ENCODE measurements at places on chromosomes 11 and 22. TPM values are rescaled to one million over a fixed set of nuclear protein-coding genes. Genes with fewer than 3 reads are reported as not detected.

GRCh38 chr11:118343981-118344515 lies at the start of gene CD3G:
Gene CD3G, plus strand, starts transcription at chr11:118344344. Its CDS starts 80 bp downstream, at chr11:118344424.
- peak; percentile 80 for DNase-seq
- peak within 1 kb of the TSS; percentile 89 for H3K4me3 ChIP-seq
- peaks cover 66% of the 10 kb centered on the region for H3K4me1 ChIP-seq
- peak within 1 kb of the TSS; percentile 99 for H3K27ac ChIP-seq
- H3K27me3 ChIP-seq, result no peaks in the 10 kb centered on the region

- peaks cover 52% of the 10 kb centered on the region for H3K36me3 ChIP-seq
- peak overlapping the region; percentile 17 for H3K27ac ChIP-seq
- H3K4me3 ChIP-seq, result no peak overlapping the region
- H3K27me3 ChIP-seq, result no peaks in the 10 kb centered on the region
- DNase-seq, result no peak
These were observed 83.1 kb downstream of the PTPRJ start for GRCh38 chr11:48063424-48063978.

DNA sequence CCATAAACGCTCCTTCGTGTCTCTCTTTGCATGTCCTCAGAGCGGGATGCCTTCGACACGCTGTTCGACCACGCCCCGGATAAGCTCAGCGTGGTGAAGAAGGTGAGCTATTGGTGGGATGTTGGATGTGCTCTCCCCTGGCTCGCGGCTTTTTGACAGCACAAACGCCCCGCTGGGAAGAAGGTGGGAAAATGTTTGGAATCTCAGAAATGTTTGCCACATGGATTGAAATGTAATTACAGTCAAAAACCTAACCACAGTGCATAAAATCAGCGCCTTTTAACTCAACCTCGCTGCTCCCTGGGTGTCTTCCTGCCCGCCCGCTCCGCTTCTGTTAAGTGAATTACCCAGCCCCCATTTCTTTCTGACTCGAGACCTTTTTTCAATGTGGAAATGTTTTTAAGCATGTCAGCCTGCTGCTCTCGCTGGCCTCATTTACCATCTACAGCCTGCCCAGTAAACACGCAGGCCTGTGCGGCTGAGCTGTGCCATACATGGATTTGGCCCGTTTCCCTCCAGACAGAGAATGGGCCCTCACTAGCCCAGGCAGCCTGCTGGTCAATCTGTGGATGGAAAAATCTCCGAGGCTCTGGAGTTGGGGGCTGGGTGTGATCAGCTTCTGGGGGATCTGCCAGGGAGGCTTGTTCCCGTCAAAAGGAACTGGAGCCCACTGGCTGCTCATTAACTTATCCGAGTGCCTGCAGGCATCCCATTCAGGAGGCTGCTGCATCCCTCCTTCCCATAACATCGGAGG lies 32.7 kb upstream of the PARVG start:
- H3K4me1 ChIP-seq, result no peaks in the 10 kb centered on the region
- no peaks in the 10 kb centered on the region for H3K27me3 ChIP-seq
- no peaks in the 10 kb centered on the region for H3K36me3 ChIP-seq
- no peak for DNase-seq
- no peak overlapping the region for H3K27ac ChIP-seq
- no peak overlapping the region for H3K4me3 ChIP-seq

- no peak for DNase-seq
- peaks cover 21% of the 10 kb centered on the region for H3K4me1 ChIP-seq
- H3K27ac ChIP-seq, result no peak overlapping the region
- H3K27me3 ChIP-seq, result peaks cover under 1% of the 10 kb centered on the region
These were observed 82.1 kb downstream of the FBLN1 start for GRCh38 chr22:45584621-45585436.

DNA sequence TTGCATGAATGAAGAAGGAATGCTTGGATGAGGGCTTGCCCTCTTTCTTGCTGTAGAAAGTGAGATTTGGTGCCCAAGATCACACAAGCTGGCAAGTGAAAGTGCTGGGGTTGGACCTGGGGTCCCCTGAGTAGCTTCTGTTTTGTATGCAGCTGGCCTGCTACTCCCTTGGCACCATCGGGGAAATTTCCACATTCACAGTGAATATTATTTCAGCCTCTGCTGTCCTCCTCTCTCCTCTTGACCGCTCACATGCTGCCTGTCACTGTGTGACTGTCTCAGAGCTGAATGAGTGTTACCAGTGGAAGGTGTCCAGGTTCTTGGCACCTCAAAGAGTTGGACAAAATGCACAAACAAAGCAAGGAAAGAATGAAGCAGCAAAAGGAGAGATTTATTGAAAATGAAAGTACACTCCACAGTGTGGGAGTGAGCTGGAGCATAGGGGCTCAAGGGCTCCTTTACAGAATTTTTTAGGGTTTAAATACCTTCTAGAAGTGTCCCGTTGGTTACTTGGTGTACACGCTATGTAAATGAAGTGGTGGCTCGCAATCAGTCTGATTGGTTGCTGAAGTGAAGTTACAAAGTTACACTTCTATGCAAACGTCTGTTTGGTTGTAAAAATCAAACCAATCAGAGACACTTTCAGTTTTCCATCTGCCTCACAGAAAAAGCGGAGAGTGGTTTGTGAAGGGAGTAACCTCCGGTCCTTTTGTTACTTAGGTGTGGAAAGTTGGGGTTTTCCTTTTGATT lies 87.4 kb downstream of the DEPDC5 start:
- peaks cover 59% of the 10 kb centered on the region for H3K36me3 ChIP-seq
- no peak overlapping the region for H3K27ac ChIP-seq
- DNase-seq, result no peak

GRCh38 chr11:86244063-86244521 lies 461 bp upstream of the EED start:
- H3K4me1 ChIP-seq, result peaks cover 34% of the 10 kb centered on the region
- DNase-seq, result peak; percentile 92
- no peaks in the 10 kb centered on the region for H3K27me3 ChIP-seq
- no peak overlapping the region for H3K4me3 ChIP-seq

- H3K27me3 ChIP-seq, result peaks cover 2% of the 10 kb centered on the region
- no peak overlapping the region for H3K27ac ChIP-seq
- H3K4me3 ChIP-seq, result no peak overlapping the region
- no peak for DNase-seq
- no peaks in the 10 kb centered on the region for H3K4me1 ChIP-seq
- no peaks in the 10 kb centered on the region for H3K36me3 ChIP-seq
These were observed 498.1 kb downstream of the TBC1D22A start for GRCh38 chr22:47260551-47260950.

- H3K27ac ChIP-seq, result no peak overlapping the region
- peaks cover 19% of the 10 kb centered on the region for H3K27me3 ChIP-seq
- no peak for DNase-seq
- no peaks in the 10 kb centered on the region for H3K36me3 ChIP-seq
- no peak overlapping the region for H3K4me3 ChIP-seq
These were observed 330.7 kb upstream of the NCAM1 start for GRCh38 chr11:112630496-112630895.

DNA sequence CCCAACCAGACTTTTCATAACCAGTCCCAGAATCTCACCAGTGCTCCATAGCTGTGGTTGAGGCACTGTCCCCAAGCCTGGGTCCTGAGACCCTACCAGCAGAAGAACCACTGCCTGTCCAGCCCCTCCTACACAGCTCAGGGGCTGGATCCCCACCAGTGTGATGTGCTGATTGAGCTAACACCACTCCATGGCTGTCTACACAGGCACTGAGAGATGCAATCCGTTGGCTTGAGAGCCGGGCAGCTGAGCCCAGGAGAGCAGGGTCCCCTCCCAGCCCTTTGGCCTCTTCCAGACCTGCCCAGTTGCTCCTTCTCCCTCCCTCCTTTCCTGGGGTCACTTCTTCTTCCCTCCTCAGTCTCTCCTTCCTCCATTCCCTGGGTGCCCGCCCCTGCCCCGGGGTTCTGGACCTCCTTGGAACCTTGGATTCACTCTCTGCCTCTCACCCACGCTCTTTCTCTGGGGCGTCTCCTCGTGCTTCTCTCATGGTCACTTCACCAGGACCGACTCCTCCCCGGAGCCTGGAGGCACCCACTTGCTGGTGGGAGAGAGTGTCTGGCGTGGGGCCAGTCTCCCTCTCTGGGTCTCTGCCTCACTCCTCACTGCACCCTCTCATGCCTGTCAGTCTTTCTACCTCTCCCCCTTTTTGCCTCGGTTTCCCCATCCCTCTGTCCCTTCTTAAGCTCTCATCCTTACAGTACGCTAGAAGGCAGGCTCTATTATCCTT lies 706 bp upstream of the SCYL1 start:
- peak overlapping the region; percentile 83 for H3K27ac ChIP-seq
- peaks cover 53% of the 10 kb centered on the region for H3K4me1 ChIP-seq
- H3K4me3 ChIP-seq, result peak overlapping the region; percentile 66
- no peaks in the 10 kb centered on the region for H3K27me3 ChIP-seq
- no peak for DNase-seq

PLEKHA7 gene
- total RNA-seq, result 3.4 TPM

ZNF143 gene
- 43.5 TPM for total RNA-seq

POU2F3 gene
- not detected for total RNA-seq

VWCE gene
- total RNA-seq, result 0.98 TPM

STARD10 gene
- total RNA-seq, result 11.3 TPM

Measured in activated CD4-positive, alpha-beta memory T cell treated with anti-CD3 and anti-CD28 coated beads, Interleukin-2, amount 10 ng/mL, durations not matched to agents 7 days and 5 days (primary cell).